Renal cortex interstitium (tissue), 15 donors: ENCODE measurements at places on chromosomes 7 and 10. TPM values are rescaled to one million over a fixed set of nuclear protein-coding genes. Genes with fewer than 3 reads are reported as not detected.

- DNase-seq: no peak
These were observed 456.2 kb upstream of the NRP1 start for GRCh38 chr10:33790521-33791271.

- DNase-seq: no peak
These were observed 161.6 kb upstream of the KMT2E start for GRCh38 chr7:104852386-104852785.

DNA sequence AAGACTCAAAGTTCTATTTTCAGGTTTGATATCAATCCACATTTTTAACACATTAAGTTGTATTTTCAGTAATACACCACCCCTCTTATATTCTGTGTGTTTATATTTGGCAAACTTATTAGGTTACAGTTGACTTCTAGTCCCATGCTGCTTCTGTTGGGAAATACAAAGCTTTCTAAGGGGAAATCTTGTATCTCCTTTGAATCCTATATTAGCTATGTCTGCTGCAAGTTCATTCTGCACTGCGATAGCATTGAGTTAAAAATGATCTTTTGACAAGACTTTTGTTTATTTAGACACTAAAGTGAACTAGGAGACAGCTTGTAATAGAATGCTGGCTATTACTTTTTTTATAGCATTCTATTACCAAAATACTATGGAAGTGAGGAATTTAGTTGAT, 625.1 kb upstream of the ANKRD30A start:
- DNase-seq: no peak

Gene SPDYE9
- 0.83 TPM for polyA plus RNA-seq

DNA sequence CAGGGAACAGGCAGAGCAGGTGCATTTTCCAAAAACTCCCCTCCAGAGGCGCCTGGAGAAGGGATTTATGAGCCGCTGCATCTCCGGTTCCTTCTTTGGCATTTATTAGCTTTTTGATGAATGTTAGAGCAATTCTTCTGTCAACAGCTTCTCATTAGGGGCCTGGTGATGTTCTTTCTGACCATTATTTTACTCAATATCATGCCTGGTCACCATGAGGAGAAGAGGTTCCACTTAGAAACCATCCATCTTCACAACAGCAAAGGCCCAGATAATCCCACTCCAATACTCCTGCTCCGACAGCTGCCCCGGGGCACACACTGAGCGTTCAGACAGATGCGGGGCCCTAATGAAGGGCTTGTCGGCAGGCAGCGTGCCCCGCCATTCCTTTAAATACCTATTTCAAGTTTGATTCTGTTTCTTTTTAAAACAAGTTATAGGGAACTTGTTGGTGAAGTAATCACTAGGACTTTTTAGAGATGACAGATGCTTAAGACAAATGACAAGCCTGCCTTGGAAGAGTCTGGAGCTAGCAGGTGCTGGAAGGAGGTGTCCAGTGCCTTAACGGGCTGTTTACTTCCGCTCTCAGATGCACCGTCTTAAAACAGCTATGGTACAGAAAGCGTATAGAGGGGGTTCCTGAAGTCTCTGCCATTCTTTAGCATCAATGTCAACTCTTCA, 31.7 kb downstream of the ECHDC3 start:
- no peak for DNase-seq

- DNase-seq: no peak
These were observed 89.6 kb downstream of the CABCOCO1 start for GRCh38 chr10:61752111-61753011.

DNA sequence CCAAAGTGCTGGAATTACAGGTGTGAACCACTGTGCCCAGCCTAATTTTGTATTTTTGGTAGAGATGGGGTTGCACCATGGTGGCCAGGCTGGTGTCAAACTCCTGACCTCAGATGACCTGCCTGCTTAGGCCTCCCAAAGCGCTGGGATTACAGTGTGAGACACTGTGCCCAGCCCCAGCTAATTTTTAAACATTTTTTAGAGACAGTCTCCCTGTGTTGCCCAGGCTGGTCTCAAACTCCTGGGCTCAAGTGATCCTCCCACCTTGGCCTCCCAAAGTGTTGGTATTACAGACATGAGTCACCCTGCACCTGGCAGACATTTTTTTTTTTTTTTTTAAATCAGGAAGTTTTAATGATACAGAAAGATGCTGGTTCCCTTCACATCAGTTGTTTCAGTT, 15.5 kb downstream of the DENND10 start:
- DNase-seq: no peak

Gene ABCB4
- 2.4 TPM for polyA plus RNA-seq

- DNase-seq: no peak
These were observed 115.1 kb downstream of the PARD3 start for GRCh38 chr10:34699904-34700517.

DNA sequence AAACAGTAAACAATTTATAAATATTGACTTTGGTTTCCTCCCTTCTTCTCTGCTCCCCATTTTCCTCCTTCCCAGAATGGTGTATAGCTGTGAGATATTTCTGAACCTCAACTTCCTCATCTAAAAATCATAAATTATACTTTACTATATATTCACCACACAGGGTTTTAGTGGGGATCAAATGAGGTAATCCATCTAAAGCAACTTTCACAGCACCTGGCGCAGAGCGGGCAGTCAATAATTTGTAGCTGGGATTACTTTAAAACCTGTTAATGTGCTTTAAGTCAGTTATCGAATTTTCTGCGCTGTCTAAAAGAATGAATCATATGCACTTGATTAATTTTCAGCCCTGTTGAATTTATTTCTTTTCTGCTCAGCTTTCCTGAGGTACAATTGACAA, 172.7 kb downstream of the PTEN start:
- no peak for DNase-seq

DNA sequence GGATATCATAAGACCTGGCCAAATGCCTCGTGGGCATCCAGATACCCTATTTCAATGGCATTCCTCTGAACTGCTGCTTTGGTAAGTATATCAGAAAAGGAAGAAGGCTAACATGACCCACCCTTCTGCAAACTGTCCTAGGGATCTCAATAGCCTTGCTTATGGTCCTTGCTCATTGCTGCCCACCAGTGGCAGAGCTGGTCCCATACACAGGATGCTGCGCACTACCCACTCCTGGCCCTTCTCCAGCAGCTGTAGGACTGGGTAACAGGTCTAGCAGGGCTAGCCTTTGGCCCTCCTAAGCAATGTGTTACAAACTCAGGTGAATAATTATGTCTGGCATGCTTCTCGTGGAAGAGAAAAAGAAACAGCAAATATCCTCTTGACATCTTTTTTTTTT, 72.5 kb downstream of the C10orf90 start:
- DNase-seq: no peak

- DNase-seq: no peak
These were observed 50.6 kb downstream of the IRF5 start for GRCh38 chr7:128988372-128988771.

GRCh38 chr10:56547163-56547562, 186.1 kb upstream of the ZWINT start:
- no peak for DNase-seq

Gene RBP3
- 0.16 TPM for polyA plus RNA-seq

GRCh38 chr7:73482746-73483145, 39.3 kb downstream of the BAZ1B start:
- DNase-seq: no peak
